ENCODE measurements at places on chromosomes 11 and 22.
A peak's percentile ranks its signal among the peaks of the same experiment; 100 is the strongest.

- DNase-seq = peak; percentile 72
Measured at GRCh38 chr11:94910779-94911178, 62.6 kb downstream of the CWC15 start.

DNA sequence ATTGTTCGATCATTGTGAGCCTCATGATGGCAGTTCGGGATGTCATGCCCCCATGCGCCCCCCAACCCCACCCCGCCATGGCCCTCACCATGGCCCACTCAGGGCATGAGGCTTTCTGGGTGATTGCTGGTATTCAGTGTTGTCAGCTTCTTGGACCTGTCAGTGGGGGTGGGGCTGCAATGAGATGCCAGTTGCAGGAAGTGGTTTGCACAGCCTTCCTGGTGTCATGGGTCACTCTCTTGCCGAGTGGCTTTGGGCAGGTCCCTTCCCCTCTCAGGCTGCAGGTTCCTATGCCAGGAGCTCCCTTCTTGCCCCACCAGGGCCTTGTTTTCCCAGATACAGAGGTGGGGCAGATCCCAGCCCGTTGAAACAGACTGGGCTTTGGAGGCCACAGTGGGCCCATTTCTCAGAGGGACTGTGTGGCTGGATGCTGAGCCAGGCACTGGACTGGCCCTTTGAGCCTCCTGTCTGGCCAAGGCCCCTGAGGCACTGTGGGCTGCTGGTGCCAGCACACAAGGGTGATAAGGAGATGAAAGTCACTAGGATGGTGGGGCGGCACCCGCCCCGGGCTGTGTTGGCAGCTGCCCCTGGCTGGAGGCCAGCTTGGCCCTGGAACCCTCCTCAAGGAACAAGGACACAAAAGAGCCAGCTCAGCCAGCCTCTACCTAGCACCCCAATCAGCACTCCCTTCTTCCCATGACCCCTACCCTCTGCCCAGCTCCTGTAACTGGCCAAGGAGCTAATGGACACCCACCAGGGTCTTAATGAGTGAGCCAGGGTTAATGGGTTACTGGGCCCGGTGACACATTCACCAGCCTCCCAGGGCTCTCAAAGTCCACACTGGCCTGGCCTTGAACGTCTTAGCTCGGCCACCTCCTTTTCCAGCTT, 1.5 kb upstream of the GGT1 start:
- DNase-seq = no peak

DNA sequence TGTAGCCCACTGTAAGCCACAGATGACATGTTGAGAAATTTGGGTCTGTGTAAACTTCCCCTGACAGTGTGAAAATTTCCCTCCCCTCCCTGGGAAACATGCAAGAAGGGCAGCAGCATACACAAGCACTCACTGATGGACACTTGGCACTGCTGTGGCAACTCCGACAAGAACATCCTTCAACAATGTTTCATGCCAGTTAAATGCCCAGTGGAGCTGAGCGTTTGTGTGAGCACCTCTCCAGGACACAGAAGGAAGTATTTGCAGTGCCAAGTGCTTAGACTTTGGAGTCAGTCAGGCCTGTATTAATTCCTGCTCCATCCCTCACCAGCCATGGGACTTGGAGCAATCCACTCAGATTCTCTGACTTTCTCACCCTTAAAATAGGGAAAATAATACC, 17.7 kb downstream of the C11orf87 start:
- no peak for DNase-seq

GRCh38 chr11:28137832-28138231, 29.6 kb downstream of the METTL15 start:
- DNase-seq = no peak

- DNase-seq = no peak
Measured at GRCh38 chr22:28029201-28029948, 110.3 kb upstream of the PITPNB start.

DNA sequence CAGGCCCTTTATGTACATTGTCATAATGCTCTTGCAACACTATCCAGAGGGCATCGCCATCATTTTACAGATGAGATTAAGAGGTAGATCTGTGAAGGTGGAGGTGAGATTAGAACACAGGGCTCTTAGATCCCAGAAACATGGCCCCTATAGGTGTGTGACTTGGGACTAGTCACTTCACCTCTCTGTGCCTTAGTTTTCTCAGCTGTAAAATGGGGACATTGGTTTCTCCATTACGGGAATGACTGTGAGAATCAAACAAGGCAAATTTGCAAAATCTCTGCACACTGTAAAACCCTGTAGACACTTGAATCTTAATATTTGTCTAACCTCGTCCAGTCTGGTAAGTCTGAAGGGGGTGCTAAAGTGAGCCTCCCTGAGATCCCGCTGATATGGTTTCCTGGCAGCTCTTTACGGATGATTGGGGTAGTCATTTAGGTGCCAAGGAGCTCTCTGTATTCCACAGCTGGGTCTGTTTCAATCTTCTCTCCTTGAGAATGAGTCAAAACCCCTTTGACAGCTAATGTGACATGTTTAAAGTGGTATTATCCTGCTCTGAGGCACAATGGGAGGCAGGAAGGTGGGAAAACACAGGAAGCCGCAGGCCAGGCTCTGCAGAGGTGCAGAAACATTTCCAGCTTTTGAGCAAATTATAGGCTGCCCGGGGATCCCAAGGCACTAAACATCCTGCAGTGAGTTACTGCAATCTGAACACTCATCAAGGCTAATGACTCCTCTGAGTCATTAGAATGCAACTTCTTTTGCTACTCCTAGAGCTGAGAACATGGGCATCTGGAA, 140.8 kb downstream of the CCDC81 start:
- peak; percentile 81 for DNase-seq

DNA sequence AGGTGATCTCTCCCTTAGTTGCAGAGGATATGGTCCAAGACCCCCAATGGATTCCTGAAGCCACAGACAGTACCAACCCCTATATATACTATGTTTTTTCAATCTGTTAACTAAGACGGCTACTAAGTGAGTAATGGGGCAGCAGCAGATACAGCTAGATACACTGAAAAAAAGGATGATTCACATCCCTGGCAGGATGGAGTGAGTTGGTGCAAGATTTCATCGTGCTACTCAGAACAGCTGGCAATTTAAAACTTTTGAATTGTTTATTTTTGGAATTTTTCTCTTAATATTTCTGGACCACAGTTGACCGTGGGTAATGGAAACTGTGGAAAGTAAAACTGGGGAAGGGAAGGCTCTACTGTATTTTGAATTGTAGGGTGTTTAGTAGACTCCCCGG, 17.0 kb upstream of the TMEM218 start:
- DNase-seq = peak; percentile 51

DNA sequence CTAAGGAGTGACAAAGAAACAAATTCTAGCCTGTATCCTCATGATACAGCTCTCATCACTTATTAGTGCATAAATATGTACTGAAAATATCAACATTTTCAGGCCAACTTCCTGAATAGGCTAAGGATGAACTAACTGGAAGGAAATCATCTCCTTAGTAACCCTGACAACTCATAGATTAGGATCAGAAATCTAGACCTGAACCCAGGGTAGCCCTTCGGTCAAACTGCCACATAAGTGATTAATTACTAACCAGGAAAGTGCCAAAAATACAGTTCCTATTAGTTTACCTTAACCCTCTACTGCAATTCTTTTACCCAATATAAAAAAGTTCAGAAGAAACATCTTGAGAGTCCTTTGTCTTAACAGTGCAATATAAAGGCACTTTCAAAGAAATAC, 40.0 kb downstream of the AMBRA1 start:
- no peak for DNase-seq

- peak; percentile 97 for DNase-seq
Measured at GRCh38 chr11:128530118-128531074, 57.0 kb downstream of the ETS1 start.

- no peak for DNase-seq
Measured at GRCh38 chr11:8913961-8914660, 3.1 kb downstream of the AKIP1 start.

DNA sequence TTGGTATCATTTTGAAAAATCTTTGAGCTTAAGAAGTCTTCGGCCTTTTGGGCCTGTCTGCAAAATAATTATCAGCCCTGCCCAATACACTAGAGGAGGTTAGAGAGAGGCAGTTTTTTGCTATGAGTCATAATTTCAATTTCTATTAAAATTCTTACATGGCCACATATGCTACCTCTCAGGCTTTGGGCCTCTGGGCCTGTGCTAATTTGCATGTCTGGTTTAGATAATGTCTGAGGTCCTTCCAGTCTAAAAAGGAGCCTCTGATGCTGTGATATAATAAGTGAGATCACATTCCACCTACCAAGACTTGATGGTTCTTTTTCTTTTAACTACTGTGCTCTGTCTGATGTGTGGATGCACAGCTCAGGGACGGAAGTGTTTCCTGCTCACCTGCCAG, 70.8 kb downstream of the KCNJ1 start:
- no peak for DNase-seq

- peak; percentile 60 for DNase-seq
Measured at GRCh38 chr11:109696191-109696897, 274.4 kb downstream of the C11orf87 start.

DNA sequence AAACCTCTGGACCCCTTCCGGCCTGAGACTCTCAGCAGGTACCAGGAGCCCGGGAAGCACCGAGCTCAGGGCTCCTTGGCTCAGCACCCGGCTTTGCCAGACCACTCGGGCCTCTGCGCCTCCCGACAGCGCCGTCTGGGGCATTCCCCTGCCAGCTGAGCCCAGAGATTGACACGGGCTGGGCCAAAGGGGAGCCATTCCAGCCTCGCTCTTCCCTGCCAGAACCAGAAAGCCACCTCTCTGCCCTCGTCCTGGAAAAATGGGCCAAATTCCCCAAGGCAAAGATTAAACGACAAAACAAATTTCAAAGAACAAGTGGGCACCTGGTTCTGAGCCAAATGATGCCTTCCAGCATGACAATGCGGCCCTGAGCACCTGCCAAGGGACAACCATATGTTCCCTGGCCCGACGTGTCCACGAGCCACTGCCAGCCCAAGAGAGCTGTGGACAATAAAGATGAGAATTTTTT, 59.3 kb downstream of the CELSR1 start:
- DNase-seq = no peak

GRCh38 chr22:38317995-38318715, 922 bp upstream of the CSNK1E start:
- peak; percentile 68 for DNase-seq

DNA sequence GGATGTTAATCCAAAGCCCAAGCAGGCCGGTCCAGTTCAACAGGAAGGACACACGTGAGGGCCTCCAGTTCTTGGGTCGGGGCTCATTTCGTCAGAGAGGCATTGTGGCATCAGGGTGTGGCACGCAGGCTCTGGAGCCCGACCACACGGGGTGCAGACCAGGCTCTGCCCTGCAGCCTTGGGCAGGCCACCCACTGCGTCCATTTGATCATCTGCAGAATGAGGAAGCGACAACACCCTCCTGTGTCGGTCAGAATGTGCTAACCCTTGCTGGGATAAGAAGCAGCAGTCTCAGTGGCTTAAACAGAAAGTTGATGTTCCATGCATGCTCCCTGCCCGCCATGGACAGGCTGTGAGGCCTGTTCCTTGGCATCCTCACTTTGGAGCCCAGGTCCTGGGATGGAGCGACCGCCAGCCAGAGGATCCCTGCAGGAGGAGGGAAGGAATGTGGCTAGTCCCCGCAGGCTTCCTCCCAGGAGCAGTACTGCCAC, 10.8 kb downstream of the RIBC2 start:
- DNase-seq = no peak

DNA sequence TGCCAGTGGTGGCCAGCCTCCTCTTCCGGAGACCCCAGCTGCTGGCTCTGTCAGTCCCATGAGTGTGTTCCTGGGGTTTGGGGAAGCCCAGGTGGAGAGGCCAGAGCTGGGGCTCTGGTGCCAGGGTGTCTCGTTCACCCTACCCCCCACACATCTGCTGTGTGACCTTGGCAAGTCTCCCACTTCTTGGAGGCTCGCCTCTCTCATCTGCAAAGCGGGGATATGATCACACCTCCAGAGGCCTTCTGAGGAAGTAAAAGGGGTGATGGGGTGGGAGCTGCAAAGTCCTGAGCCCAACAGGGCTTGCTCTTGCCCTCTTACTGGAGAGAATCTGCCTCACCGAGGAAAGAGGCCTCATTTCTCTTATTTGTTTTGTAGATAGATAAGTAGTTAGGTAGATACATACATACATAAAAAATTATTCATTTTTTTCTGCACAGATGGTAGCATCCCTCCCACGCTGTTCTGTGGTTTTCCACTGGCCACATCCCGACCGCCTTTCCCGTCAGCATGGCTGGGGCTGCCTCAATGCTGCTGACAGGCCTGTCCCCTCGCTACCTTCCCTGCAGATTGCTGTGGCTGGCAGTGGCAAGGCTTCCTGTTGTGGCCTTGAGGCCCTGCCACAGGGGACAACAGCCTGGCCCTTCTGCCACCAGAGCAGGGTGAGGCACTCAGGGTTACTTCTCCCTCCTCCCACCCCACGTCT, 23.9 kb downstream of the MYO7A start:
- DNase-seq = no peak

GRCh38 chr11:86442420-86442819, 67.7 kb downstream of the CCDC81 start:
- no peak for DNase-seq

DNA sequence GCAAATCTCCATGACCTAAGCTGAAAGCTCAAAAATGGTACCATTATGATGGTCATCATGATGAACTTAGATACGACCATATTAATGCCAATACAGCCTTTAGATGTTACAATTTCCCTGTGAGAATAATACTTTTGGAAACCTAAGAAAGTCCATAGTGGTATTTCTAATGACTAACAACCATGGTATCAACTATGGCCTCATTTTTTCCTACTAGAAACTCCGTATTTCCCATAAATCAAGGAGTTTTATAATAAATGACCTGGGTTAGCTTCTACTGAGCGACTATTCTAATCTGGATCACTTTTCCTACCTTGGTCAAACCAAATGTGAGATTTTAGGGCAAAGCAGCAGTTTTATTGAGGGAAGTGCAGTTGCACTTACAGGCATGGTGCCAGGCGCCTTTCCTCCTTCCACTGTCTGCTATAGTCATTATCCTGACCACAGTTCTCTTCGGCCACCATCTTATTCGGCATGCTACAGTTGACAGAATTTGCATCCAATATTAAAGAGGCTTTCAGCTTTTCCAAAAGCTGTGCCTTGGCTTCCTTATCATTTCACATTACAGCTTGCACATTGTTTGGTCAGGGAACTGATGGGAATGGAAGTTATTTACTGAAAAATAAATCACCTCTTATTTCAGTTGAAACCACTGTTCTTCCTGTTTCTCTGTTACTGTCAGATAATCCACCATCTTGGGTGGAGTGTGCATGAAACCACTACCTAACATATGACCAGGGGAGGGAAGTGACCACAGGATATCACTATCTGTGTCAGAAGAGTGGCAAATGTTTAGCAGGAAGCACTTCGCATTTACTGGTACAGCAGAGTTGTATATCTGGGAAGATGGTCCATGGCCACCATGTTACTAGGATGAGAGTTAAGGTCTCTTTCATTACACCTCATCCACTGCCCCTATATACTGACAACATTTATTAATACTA, 74.5 kb upstream of the PICALM start:
- no peak for DNase-seq
